ENCODE measurements at places on chromosomes 6 and 20. TPM values are rescaled to one million over a fixed set of nuclear protein-coding genes. Genes with fewer than 3 reads are reported as not detected.

DNA sequence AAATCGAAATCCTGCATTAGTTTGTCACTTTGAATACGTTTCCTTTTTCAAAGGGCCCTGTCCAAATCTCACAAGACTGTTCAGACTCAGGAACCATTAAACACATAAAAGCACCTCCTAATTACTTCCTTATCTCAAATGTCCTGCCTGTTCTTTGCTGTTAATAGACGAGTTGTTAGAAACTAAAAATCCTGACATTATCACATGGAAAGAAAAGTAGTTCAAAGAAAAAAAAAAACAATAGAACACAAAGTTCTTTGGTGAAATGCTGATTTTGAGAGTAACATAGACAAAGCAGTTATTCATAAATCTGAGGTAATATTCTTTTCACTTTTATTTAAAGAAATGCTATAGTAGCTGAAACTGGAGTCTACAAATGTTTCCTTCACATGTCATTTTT lies 12.1 kb upstream of the TAB2 start:
- DNase-seq, result no peak

TCP11 gene
- total RNA-seq, result not detected

DNA sequence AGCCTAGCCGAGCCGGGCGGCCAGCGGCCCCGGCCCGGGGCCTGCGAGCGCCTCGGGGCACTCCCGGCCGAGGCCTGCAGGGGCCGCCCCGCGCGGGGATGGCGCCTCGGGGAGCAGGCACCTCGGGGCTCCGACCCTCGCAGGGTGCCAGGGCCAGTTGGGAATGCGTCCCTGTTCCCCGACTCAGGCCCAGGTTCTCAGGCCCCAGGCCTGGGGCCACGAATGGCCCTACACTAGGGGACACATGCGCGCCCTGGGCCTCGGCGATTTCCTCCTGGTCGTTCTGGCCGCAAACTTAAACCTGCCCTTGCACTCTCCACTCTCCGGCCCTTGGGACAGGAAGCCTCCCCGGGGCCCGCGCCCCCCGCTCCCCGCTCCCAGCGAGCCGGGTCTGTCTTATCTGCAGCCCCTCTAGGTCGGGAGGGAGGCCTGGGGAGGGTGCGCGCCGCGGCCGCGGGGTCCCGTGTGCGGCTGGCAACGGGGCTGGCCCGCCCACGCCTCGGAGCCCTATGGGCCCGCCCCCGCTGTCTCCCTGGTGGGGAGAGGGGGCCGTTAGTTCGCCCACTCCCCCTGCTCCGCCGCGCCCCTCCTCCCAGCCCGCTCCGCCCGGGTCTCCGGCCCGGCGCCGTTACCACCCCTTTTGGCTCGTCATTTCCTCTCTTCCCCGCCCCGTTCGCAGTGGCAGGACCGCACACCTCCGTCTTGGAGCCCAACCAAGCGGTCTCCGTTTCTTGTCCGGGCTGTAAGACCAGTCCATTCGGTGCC lies 611 bp downstream of the NFYA start:
- DNase-seq, result peak; percentile 91

HLA-DMB gene
- 31.0 TPM for total RNA-seq
